ENCODE measurements at places on chromosomes 11 and 22.

DNA sequence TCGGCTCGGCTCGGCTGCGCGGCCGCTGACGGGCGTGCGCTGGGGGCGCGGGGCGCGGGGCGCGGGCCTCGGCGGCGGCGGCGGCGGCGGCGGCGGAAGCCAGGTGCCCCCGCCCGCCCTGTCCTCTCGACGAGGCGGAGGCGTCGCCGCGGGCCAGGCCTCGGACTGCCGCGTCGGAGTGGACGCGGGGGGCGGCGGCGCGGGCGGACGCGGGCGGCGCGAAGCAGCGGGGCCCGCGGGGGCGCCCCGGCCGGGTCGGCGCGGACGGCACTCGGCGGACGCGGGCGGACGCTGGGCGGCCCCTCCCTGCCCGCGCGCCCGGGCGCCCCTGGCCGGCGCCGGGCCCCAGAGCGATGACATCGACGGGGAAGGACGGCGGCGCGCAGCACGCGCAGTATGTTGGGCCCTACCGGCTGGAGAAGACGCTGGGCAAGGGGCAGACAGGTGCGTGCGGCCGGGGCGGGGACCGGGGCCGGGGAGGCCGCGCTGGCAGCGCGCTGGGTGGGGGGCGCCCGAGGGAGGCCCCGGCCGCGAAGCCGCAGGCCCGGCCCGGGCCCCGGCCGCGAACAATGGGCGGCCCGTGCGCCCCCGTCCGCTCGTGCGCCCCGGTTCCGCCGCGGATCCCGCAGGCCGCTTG lies at the start of gene BRSK2:
Gene BRSK2, plus strand, starts transcription at position 3 of the 637 bp plus-strand sequence. Its CDS starts 351 bp downstream, at position 354.
- DNase-seq = no peak

- DNase-seq = no peak
Observed at GRCh38 chr22:48414651-48415050, 1413.0 kb downstream of the BRD1 start.

GRCh38 chr11:114397349-114397982 lies 2.8 kb downstream of the C11orf71 start:
- DNase-seq = no peak

DNA sequence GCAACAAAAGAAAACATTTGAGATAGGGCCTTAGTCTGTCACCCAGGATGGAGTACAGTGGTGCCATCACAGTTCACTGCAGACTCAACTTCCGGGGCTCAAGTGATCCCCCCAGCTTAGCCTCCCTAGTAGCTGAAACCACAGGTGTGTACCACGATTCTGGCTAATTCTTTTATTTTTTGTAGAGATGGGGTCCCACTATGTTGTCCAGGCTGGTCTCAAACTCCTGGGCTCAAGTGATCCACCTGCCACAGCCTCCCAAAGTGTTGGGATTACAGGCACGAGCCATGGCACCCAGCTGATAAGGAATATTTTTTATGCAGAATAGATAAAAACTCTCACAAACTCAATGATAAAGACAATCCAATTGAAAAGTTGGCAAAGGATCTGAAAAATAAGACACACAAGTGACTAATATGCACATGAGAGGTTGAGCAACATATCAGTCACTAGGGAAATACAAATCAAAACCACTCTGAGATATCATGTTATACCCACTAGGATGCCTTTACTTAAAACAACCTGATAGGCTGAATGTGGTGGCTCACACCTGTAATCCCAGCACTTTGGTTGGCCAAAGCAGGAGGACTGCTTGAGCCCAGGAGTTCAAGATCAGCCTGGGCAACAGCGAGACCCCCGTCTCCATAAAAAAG lies 33.9 kb upstream of the CLTCL1 start:
- no peak for DNase-seq

DNA sequence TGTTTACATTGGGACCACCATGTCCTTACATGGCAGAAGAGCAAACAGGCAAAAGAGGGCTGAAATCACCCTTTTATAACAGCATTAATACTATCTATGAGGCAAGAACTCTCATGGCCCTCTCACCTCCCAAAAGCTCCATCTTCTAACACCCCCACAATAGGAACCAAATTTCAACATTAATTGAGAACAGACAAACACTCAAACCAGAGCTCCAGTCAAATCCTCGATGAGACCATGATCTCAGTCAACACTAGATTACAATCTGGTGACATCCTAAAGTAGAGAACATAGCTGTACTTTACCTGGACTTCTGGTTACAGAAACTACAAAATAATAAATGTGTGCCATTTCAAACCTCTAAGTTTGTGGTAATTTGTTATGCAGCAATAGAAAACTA lies 25.1 kb downstream of the OR2AG2 start:
- no peak for DNase-seq

GRCh38 chr22:48084041-48084728 lies 1321.7 kb downstream of the TBC1D22A start:
- no peak for DNase-seq

- no peak for DNase-seq
Observed at GRCh38 chr22:46129390-46130041, 20.8 kb upstream of the PPARA start.

DNA sequence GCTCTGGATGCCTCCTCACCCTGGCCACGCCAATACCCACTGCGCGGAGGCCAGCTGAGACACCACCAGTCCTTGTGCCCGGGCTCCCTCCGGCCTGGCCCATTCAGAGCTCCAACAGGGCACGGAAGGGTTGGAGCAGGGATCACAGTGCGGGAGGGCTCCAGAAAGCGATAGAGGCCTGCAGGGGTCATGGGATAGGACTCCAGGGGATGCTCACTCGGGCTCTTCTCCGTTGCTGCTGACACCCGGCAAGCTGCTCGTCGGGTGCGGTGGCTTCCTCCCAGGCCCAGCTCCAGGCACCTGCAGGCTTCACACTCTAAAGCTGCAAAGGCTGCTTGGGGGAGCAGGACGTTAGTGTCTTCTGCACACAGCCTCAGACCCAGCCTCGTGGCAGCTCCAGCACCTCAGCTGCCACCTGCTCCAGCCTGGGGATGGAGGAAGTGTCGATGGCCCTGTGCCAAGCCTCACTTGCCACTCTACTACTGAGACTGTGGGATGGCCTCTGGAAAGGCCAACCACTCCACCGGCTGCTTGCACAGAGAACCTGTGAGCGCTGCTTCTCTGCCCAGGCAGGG lies 10.6 kb downstream of the WNT7B start:
- DNase-seq = no peak

DNA sequence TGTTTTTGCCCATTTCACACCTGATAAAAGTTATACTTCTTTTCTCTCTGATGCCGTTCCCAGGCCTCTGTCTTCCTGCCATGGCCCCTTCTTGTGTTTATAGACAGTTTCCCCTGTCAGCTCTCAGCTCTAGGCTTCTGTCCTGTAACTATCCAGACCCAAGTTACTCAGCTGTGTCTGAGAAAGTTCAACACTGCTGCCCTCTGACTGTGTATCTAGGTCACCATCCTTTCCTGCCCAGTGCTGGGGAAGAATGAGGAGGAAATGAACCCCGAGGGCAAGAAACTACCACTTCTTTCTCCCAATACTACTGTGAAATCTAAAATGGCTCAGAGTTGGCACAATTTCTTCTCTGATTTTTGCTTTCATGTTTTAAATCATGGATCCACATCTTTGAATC lies 29.6 kb downstream of the SNX19 start:
- no peak for DNase-seq

GRCh38 chr11:43486141-43486540 lies 127.4 kb downstream of the TTC17 start:
- DNase-seq = no peak

DNA sequence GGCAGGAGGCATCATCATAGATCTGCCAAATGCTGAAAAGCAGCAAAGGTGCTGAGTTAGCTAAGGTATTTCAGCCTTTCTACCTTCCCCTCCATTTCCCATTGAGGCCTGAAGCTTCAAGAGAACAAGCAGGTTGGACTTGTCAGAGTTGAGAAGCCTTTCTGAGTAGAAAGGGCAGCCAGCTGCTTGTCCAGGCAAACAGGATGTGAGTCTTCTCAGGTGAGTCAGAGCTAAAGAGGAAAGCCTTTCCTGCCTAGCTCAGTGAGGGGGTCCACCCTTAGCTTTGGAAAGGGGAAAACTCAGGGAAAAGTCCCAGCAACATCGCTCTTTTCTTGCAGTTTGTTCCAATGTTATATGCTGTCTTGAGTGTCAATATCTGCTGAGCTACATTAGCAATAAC lies 13.2 kb upstream of the MPZL2 start:
- DNase-seq = no peak

- no peak for DNase-seq
Observed at GRCh38 chr22:24008022-24008283, 2.7 kb upstream of the GSTT4 start.

GRCh38 chr11:78295991-78296930 lies 107.5 kb downstream of the USP35 start:
- DNase-seq = peak; percentile 2

DNA sequence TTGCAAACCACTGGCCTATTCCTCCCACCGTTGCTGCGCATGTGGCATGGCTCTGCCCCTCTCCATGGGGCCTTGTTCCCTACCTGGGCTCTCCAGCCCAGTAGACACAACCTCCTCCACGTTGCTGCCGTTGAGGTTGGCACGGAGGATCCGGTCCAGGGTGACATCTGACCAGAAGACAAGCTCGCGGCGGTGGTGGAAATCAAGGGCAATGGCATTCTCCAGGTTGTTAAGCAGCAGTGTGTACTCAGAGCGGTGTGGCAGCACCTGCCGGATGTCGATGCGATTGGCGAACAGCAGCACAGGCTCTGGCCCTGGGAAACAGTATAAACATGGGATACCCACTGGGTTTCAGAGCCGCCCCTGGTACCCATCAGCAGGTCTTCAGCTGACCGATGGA lies 23.8 kb downstream of the LRP4 start:
- DNase-seq = no peak

GRCh38 chr11:43574411-43574810 lies 106.1 kb upstream of the HSD17B12 start:
- no peak for DNase-seq

DNA sequence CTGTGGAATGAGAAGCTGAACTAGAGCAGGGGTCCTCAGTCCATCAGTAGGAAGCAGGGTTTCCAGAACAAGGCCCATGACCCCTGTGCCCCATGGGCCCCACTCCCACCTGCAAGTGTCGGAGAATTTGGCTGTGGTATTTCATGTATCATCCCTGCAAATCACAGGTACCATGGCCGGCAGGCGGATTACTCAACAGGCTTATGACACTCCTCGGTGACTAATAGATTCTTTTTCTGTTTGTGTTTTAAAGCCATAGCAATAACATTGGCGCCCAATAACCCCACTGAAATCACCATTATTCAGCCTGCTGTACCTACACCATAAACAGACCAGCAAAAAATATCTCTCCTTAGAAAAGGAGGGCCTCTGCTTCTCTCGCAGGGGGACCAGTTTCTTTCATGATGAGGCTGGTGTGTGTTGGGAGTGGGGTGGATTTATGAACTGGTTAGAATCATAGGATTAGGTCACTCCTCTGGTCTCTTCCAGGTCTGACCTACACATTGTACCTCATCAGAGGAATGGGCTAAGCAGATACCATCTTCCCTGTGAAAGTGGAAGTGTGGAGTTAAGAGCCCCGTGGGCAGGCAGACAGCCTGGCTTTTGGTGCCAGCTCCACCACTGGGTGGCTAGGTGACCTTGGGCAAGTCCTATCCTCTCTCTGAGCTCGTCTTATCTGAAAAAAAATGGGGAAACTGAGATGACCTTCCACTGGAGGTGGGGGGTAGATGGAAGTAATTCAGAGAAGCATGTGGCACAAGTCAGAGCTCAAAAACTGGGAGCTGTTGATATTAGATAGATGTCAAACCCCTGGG lies 60.2 kb upstream of the WNT11 start:
- DNase-seq = peak; percentile 24

GRCh38 chr11:104089481-104089880 lies 53.0 kb downstream of the DDI1 start:
- no peak for DNase-seq

- DNase-seq = no peak
Observed at GRCh38 chr11:16204261-16204660, 152.1 kb downstream of the SOX6 start.

DNA sequence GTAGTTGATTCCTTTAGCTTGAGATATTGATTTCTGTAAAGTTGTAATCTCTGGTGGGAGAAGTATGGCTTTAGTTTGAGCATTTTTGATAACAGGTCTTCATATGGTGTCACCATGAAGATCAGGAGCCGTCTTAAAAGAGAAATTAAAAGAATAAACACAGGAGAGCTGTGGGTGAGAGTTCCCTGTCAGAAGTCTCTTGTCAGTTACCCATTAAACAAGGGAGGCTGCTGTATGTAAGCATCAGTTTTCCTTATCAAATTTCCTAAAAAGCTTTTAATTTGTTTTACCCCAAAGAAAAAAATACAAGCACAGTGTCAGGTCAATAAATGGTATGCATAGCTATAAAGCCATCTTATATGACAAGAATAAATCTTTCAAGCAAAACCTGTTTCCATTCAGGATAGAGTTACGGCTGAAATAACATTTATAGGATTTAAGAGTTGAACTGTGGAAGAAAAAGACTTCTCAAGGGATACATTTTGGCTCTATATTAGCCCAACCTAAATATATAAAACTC lies 767.5 kb downstream of the JRKL start:
- no peak for DNase-seq

- no peak for DNase-seq
Observed at GRCh38 chr11:15688351-15688792, 573.6 kb downstream of the INSC start.

DNA sequence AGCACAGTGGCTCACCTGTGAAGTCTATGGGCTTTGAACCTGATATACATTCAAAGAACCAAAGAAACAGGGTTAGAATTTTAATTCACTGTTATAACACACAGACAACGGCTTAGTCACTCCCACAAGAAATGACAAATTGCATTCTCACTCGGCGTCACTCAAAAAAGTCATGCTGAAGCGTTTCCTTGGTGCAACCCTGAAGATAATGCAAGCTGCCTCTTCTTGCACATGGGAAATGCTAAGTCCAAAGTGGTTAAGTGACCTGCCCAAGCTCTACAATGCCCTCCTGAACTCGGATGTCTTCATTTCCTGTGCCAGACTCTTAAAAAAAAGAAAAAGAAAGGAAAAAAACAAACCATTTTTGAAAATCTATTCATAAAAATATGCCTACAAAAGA lies 10.0 kb downstream of the LGR4 start:
- no peak for DNase-seq

- no peak for DNase-seq
Observed at GRCh38 chr11:79852176-79852575, 411.3 kb upstream of the TENM4 start.

DNA sequence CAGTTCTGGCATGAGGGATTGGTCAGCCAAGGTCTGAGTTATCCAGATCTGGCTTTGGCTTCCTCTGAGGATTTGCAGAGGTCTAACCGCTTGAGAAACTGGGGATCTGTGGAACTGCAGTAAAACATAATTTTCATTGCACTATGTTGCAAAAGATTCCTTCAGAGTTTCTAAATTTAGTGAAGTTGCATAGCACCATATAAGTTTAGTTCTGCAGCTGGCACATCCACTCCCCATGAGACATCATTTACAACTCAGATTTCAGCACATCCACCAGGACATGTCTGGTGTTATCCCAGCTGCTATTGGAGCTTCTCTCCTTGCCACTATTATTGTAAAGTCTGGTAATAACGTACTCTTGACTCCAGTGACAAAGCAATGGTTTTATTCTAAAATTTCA lies 181.5 kb downstream of the CWF19L2 start:
- peak; percentile 1 for DNase-seq

Measured in fibroblast of skin of scalp (primary cell).